ENCODE measurements at places on chromosomes 13 and 19. TPM values are rescaled to one million over a fixed set of nuclear protein-coding genes. Genes with fewer than 3 reads are reported as not detected.

DNA sequence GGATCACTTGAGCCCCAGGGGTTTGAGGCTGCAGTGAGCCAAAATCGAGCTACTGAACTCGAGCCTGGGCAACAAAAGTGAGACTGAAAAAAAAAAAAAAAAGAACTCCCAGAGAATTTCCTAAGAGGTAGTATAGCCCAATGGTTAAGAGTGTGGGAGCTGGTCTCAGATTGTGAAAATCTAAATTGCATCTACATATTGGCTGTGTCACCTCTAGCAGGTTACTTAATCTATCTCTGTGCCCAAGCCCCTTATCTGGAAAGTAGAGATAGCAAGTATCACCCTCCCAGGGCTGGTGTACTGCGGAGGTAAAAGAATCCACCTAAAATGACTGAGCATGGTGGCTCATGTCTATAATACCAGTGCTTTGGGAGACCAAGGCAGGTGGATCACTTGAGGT lies 3.7 kb upstream of the PLAUR start:
- DNase-seq: no peak

- DNase-seq: peak; percentile 92
Measured at GRCh38 chr19:47274891-47275761, 441 bp downstream of the INAFM1 start.

- no peak for DNase-seq
Measured at GRCh38 chr13:47087241-47087640, 190.4 kb upstream of the HTR2A start.

The ZNF98 gene
- 1.6 TPM for total RNA-seq

DNA sequence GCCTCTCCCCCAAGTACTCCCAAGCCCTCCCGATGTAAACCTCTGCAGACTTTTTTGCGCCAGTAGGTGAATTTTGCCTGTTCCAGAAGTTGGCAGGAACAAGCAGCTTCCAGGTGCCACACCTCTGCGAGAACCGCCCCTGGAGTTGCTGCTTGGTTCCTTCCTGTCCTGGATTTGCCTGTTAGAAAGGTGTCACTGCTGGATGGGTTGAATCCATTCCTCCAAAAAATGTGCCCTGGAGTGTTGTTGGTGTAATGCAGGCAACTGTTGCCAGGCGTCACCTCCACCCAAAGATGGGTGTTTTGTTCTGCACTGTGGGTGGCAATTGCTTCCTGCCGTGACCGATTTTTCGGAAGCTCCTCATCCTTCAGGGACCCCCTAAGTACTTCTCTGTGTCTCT lies 5.7 kb downstream of the PGPEP1 start:
- DNase-seq: no peak

- no peak for DNase-seq
Measured at GRCh38 chr19:30148039-30148790, 206.2 kb downstream of the URI1 start.

DNA sequence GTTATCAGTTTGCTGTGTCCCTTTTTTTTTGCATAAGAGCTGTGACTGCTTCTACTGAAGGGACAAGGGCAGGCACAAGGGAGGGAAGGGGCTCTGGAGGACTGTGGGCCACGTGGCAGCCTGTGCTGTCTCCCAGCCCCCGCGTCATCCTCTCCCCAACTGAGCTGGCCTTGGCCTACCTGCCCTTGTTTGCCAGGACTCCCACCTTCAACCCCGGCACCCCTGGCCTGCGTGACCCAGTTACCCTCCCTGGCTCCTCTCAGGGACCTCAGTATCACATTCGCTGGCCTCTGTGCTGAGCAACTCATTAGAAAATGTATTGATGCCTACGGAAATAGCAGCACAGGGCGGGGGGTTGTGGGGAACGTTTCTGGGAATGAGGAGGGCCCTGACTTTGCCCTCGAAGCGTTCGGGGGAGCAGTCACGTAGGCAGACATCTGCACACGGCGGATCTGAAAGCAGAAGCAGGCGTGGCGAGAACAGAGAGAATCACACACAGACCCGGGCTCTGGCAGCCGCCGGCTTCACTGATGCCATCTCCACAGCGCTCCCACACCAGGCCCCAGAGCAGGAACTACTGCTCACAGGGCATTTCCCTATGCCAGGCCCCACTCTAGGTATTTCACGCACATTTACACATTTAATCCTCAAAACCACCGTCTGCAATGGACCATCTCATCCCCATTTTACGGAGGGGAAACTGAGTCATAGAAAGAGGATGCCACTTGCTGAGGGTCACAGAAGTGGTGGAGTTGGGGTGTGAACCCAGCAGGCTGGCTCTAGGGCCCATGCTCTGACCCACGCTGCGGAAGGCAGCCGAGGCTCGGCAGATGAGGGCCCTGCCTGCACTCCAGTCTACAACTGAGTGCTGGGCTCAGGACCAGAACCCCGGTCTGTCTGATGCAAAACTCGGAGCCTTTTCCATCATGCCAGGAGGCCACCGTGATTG lies 5.7 kb upstream of the ATF5 start:
- DNase-seq: no peak

GRCh38 chr19:10260141-10260584 lies 8.1 kb downstream of the MRPL4 start:
- DNase-seq: no peak

DNA sequence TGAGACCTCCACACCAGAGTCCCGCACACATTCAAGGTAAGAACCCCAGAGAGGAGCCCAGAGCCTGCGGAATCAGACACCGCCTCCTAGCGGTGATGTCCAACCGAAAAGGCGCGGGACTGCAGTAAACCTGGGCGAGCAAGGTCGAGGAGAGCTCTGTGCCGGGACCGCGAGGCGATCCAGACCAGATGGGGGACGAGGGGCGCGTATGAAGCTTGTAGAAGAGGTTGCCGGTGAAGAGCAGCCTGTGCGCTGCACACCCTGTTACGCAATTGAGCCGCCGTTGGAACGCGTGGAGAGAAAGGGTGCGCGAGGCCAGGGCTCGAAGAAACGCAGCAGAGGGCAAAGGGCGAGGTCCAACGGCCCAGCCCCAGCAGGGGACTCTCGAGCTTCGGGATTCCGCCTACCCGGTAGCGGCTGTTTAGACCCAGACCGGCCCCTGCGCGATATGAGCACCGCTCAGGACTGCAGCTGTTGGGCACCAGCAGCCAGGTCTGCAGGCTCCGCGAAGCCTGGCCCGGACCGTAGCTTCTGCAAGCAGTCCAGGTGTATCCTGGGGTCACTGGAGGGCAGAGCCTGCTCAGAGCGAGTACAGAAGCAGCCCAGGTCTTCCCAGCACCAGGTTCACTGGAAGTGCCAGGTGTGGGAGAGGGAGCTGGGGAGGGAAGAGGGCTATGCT lies 65.9 kb upstream of the ZNF599 start:
- DNase-seq: no peak

The SIGLEC8 gene
- 0.39 TPM for total RNA-seq

- DNase-seq: no peak
Measured at GRCh38 chr19:58409010-58409790, 751 bp downstream of the ZNF584 start.

The GDF15 gene
- 5.9 TPM for total RNA-seq

- DNase-seq: no peak
Measured at GRCh38 chr13:101144808-101145419, 271.4 kb downstream of the NALCN start.

GRCh38 chr19:41478875-41479756 lies 36.2 kb downstream of the ERICH4 start:
- no peak for DNase-seq

DNA sequence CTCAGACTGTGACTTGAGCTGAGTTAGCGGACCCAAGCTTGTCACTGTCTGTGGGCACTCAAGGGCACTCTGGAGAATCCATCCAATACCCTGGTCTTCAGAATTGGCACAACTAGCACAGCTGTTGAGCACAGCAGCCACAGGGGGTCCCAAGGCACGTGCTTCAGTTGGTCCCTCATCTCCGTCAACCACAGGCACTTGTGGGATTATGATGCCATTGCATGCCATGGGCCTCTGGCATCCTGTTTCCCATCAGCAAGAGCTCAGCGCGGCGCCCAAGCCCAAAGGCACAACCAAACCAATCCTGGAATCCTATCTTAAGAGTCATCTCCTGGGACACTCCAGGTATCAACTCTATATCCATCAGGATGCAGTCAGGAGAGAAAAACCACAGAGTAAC lies 3.7 kb upstream of the B3GNT8 start:
- DNase-seq: no peak

DNA sequence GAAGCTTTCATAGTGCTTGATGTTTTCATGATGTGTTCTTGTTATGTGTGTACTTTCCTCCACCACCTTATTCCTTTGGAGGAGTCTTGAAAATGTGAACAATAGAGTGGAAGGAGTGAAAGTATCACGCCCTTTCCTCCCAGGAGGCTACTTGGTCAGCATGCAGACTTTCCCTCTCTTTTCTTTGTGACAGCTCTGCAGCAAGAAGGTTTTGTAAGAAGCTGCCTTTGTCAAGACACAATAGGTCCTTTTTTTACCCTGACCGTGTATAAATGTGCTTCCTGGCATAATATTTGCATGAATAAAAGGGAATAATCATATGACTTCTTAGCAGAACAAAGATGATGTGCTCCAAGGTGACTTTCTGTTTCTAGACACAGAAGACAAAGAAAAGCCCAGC lies 882.6 kb upstream of the SLITRK5 start:
- DNase-seq: no peak

DNA sequence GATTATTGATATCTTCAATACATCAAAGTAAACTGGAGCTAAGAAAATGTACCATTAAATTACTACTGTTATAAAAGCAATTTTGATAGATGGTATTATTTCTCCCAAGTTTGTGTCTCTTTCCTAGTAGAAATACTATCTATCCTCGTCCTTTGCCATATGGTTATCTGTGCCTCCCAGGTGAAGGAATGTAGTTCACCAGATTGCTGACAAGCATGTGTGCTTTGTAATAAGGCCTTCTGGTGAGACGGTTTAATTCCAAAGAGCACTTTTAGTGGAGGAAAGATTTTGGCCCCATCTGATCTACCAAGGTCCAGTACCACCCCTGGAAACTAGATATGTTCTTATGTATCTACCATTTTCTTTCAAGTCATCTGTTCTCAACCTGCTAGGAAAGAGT lies 243.6 kb downstream of the DLEU7 start:
- DNase-seq: no peak

DNA sequence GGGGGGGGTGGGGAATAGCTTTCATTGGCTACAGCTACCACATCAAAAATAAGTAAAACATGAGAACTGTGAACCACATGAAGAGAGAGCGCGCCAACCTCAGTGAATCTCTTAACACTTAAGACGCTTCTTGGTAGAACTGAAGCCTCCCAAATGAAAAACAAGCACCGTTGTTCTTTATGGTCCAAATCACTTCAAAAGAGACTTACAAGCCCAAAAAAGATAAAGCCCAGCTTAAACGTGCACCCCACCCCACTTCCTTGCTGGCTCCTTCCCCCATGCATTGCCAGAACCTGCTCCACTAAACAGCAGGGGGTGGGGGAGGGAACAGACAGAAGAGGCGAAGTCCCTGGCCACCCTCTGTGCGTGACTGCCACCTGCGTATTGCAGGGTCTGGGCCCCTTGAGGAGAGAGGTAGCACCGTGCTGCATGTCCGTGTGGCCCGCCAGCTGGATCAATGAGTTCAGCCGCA lies 479.1 kb downstream of the FOXO1 start:
- DNase-seq: no peak

- DNase-seq: no peak
Measured at GRCh38 chr13:59371229-59371628, 792.5 kb downstream of the DIAPH3 start.

The STRN4 gene
- 72.9 TPM for total RNA-seq

GRCh38 chr19:34838248-34838647 lies 65.2 kb upstream of the ZNF599 start:
- no peak for DNase-seq

The HCN2 gene
- total RNA-seq: 0.16 TPM

The KLK3 gene
- total RNA-seq: not detected

GRCh38 chr19:45587873-45588272 lies 3.3 kb upstream of the OPA3 start:
- DNase-seq: no peak

The ELAVL3 gene
- total RNA-seq: not detected

The SPART gene
- 101 TPM for total RNA-seq

The ZNF556 gene
- total RNA-seq: not detected

DNA sequence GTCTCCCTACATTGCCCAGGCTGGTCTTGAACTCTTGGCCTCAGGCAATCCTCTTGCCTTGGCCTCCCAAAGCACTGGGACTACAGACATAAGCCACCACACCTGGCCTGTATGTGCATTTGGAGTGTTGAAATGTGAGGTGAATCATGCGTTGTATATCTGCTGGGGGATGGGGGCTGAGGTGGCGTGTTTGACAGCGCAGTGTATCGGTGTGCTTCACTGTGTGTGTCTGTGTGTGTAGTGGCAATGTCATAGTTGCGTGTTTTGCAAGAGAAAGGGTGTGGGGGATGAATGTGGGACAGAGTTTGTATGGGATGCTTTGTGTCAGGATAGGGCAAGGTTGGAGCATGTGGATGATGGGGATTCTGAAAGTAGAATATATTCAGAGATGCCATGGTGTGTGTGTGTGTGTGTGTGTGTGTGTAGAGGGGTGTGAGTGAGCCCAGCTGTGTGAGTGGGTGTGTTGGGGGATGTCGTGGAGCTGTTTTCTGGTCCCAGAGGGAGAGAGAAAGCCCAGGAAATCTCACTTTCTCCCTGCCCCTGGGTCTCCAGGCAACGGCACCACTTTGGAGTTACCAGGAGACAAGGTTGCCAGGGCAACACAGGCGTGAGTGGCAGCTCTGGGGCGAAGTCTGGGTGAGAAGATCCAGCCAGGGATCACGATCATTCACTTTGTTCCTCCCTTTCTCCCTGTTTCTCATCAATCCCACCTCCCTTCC lies 1.1 kb upstream of the SWSAP1 start:
- no peak for DNase-seq

DNA sequence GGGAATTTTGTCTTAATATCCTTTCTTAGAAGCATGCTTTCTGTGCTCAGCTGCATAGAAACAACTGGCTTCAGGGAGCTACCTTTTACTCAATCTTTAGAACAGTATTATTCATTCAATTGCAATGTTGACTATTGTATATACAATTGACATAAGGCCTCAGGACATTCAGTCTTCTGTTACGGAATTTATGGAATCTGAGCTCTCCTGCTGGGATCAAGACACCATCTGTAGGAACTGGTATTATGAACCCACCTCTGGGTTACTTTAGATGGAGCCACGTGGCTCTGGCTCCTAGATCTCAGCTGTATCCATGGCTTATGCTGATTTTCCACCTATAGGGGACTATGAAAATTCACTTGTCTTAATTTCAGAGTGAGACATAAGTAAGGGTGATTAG lies 716.2 kb upstream of the GPC6 start:
- no peak for DNase-seq

- no peak for DNase-seq
Measured at GRCh38 chr13:76708138-76708688, 178.0 kb downstream of the KCTD12 start.

The ACP7 gene
- total RNA-seq: not detected

The ZNF546 gene
- 3.9 TPM for total RNA-seq

The CYP2F1 gene
- total RNA-seq: not detected

GRCh38 chr13:35136585-35136984 lies 194.5 kb downstream of the NBEA start:
- no peak for DNase-seq

DNA sequence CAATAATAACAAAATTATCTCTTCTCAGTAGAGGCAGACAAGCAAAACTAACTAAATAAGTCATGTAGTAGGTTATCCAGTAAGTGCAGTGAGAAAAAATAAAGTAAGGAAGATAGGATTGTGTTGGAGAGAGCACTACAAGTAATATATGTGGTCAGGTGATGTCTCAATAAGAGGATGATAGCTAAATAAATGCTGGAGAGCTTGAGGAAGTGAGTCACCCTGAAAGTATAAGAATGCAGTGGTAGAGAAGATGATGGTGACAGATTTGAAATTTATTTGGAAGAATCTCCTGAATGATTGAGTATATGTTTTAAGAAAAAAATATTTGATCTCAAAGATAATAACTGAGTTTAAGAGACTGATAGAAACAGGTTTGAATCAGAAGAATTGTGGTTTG lies 152.2 kb upstream of the PRR20A start:
- DNase-seq: no peak
